ENCODE measurements at places on chromosomes 7 and 10. TPM values are rescaled to one million over a fixed set of nuclear protein-coding genes. Genes with fewer than 3 reads are reported as not detected.

EVX1 gene
- total RNA-seq = 7.1 TPM

PPP3CB gene
- total RNA-seq = 67.9 TPM

KIAA1217 gene
- 4.4 TPM for total RNA-seq

OR2A7 gene
- 0.22 TPM for total RNA-seq

NUTM2A gene
- total RNA-seq = 1.3 TPM

TSPAN33 gene
- total RNA-seq = 6.6 TPM

ARHGEF35 gene
- total RNA-seq = 0.69 TPM

NCF1 gene
- 0.54 TPM for total RNA-seq

TUBAL3 gene
- not detected for total RNA-seq

TLL2 gene
- total RNA-seq = 0.17 TPM

HYAL4 gene
- total RNA-seq = not detected

SFRP5 gene
- not detected for total RNA-seq

WNT8B gene
- not detected for total RNA-seq

FBXW4 gene
- total RNA-seq = 25.8 TPM

PHKG1 gene
- total RNA-seq = not detected

ELMO1 gene
- total RNA-seq = 5.5 TPM

MEST gene
- total RNA-seq = 186 TPM

UNCX gene
- 106 TPM for total RNA-seq

NUTM2E gene
- 0.86 TPM for total RNA-seq

ANKRD30A gene
- total RNA-seq = not detected

ERVW-1 gene
- total RNA-seq = not detected

GRID1 gene
- total RNA-seq = 8.0 TPM

DLX5 gene
- not detected for total RNA-seq

OSBPL3 gene
- total RNA-seq = 37.5 TPM

MBL2 gene
- not detected for total RNA-seq

ZNF425 gene
- total RNA-seq = 6.5 TPM

CUBN gene
- total RNA-seq = 0.32 TPM

NPS gene
- total RNA-seq = not detected

Data from glutamatergic neuron (in vitro differentiated cells).